Esophagus squamous epithelium (tissue), 5 donors: ENCODE measurements at places on chromosomes 5 and 9.

- no peak for DNase-seq
Observed at GRCh38 chr9:132632413-132633129, 37.2 kb downstream of the DDX31 start.

GRCh38 chr5:136018814-136019783 is 9.7 kb upstream of the TGFBI start:
- DNase-seq, result no peak

DNA sequence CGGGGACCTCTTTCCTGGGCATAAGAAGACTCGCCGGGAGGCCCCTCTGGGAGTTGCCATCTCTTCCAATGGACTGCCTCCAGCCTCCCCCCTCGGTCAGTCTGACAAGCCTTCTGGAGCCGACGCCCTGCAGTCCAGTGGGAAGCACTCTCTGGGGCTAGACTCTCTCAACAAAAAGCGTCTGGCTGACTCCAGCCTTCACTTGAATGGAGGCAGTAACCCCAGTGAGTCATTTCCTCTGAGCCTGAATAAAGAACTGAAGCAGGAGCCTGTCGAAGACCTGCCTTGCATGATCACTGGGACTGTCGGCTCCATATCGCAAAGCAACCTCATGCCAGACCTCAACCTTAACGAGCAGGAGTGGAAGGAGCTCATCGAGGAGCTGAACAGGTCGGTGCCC is 28.4 kb upstream of the LTC4S start:
- DNase-seq, result no peak

- no peak for DNase-seq
Observed at GRCh38 chr5:73996151-73996755, 370.3 kb downstream of the ARHGEF28 start.

- DNase-seq, result no peak
Observed at GRCh38 chr5:372556-372995, 51.1 kb downstream of the AHRR start.
